GM23338 (cell line): ENCODE measurements at places on chromosomes 12 and 14.

- no peak overlapping the region for H3K4me3 ChIP-seq
- DNase-seq, result peak; percentile 40
- peaks cover 17% of the 10 kb centered on the region for H3K4me1 ChIP-seq
- H3K36me3 ChIP-seq, result no peaks in the 10 kb centered on the region
These were observed 60.3 kb downstream of the RIN3 start for GRCh38 chr14:92573761-92574498.

DNA sequence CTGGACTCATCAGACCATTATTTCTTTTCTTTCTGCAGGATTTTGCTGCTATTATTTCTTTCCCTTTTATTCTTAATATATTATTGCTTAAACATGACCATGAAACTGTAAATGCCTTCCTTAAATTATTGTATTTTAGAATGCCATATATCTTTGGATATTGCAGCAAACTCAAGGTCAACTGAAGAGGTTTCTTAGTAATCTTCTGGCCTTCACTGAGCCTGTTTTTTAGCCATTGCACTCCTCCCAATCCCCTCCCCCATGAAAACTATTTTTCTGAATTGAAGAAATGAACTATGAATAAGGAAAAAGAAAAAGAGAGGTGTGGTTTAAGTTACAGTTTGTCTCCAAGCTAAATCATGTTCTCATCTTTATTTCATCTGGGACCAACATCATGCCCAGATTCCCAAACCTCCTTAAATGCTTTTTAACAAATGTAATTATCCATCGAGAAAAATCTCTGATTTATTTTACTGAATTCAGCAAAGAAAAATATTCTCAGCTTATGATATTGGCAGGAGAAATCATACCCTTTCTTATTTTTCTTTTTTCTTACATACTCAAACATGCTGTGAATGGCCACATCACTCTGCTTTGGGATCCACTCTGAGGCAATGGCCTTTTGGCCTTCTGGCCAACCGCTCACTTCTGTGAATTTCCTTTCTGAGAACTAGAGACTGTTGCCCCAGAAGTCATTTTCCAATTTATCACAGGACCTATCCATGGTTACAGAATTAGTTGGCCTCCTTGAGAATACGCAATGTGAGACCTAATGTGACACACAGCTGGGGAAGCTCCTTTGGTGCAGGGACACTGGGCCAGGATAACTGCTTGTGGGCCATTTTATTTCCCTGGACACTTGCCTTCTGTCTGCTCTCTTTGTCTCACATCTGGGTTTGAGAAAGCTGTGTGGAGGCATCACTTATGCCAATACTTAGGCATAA lies 50.9 kb downstream of the IGF1 start:
- no peak overlapping the region for H3K27ac ChIP-seq
- no peak overlapping the region for H3K4me3 ChIP-seq
- DNase-seq, result no peak
- peaks cover 6% of the 10 kb centered on the region; the same call in 1 of the 2 replicates for H3K4me1 ChIP-seq
- no peaks in the 10 kb centered on the region for H3K27me3 ChIP-seq
- H3K36me3 ChIP-seq, result no peaks in the 10 kb centered on the region

GRCh38 chr12:78331753-78332152 lies 501.1 kb downstream of the NAV3 start:
- no peaks in the 10 kb centered on the region for H3K36me3 ChIP-seq
- no peaks in the 10 kb centered on the region for H3K4me1 ChIP-seq
- H3K27ac ChIP-seq, result no peak overlapping the region
- no peak overlapping the region for H3K4me3 ChIP-seq
- H3K27me3 ChIP-seq, result no peaks in the 10 kb centered on the region

DNA sequence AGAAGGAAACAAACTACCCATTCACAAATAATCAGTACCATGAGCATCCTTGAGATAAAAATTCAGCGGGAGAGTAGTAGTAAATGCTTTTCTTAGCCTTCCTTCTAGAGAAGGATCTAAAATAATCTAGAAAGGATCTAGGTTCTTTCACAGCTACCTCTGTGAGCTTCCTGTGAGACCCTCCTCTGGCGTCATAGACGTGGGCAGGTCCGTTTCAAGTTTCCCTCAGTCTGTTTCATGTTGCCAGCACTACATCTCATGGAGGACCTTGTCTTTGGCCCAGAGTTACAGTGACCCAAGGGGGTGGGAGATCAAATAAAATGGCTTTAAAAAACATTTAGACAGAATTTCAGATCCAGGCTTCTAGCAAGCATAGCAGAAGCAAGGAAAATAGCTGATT lies 13.6 kb downstream of the DAAM1 start:
- no peak overlapping the region for H3K27ac ChIP-seq
- DNase-seq, result no peak
- no peaks in the 10 kb centered on the region for H3K27me3 ChIP-seq
- H3K4me3 ChIP-seq, result no peak overlapping the region
